Skin of body (tissue), 3 donors: ENCODE measurements at places on chromosomes 2 and 18. TPM values are rescaled to one million over a fixed set of nuclear protein-coding genes. Genes with fewer than 3 reads are reported as not detected.
A peak's percentile ranks its signal among the peaks of the same experiment; 100 is the strongest.

HDAC4 gene
- total RNA-seq: 22.8 TPM

RGPD3 gene
- 0.30 TPM for total RNA-seq

- DNase-seq: peak; percentile 1
Observed at GRCh38 chr18:57906852-57907251, 103.7 kb upstream of the ATP8B1 start.

CHST9 gene
- total RNA-seq: 0.39 TPM

DNA sequence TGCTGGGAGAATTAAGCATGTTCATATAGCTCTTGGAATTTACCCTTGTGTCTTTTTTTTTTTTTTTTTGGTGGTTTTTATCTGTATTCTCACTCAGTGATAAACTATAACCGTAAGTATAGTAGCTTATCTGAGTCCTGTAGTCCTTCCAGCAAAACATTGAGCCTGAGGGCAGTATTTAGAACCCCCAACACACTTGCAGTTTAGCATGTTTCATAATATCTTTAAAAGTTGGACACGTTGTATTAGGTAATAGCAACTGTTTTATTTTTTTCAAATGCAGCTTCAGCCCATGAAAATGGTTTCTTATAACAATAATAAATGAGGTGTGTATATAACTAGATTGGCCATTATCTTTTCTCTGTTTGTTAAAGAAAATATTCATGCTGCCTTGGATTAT, 603.5 kb upstream of the HS6ST1 start:
- no peak for DNase-seq

DNA sequence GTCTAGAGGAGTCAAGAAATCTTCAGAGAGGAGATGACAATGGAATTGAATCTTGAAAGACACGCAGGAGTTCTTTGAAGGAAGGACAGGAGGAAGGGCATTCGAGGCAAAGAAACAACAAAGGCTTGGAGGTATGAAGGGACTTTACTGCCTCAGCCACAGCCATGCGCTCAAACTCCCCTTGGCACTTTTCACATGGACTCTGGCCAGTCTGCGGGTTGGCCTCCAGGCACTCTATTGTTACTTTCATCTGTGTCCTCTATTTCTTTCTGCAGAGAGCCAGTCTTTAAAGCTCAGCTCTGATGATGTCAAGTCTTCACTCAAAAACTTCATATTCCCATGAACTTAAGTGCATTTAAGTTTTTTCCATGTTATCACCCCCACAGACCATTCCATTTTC, 95.4 kb downstream of the ZAP70 start:
- DNase-seq: no peak
